Bronchial epithelial cell (primary cell): ENCODE measurements at places on chromosomes 11 and 22. TPM values are rescaled to one million over a fixed set of nuclear protein-coding genes. Genes with fewer than 3 reads are reported as not detected.

- DNase-seq: peak; percentile 67
Observed at GRCh38 chr11:355581-356458, 13.5 kb upstream of the B4GALNT4 start.

DNA sequence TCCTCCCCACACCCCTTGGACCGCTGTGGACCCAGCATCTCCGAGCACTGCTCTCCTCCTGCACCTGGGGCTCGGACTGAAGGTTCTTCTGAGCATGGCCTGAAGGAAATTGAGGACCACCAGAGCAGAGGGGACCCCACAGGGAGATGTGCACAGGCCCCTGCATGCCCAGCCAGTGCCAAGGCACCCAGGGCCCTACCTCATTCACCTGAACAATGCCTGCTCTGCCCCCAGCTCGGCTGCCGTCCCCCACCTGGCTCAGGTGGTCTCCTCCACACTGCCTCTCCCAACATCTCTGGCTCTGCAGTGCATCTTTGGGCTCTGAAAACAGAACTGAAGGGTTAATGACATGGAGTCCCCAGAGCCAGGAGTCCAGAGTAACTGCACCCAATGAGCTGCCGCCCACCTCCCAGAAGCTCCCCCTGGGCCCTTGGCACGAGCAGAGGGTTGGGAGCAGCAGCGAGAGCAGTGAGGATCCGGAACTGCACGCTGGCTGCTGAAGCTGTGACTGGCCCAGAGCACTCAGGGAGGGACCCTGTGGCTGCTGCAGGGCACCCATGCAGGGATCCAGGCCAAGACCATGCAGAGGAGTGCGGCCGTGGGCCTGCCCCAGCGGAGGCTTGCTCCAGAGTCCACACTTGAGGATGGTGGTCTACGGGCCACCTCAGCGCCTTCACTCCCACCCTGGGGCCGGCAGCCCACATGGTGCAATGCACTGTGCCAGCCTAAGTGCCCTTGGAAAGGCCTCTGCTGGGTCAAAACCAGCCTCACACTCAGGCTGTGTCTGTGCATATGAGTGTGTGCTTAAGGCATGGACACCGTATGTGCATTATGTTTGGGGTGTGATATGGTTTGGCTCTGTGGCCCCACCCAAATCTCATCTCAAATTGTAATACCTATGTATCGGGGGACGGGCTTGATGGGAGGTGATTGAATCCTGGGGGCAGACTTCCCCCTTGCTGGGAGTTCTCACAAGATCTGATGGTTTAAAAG is 686.1 kb downstream of the TBC1D22A start:
- no peak for DNase-seq

DNA sequence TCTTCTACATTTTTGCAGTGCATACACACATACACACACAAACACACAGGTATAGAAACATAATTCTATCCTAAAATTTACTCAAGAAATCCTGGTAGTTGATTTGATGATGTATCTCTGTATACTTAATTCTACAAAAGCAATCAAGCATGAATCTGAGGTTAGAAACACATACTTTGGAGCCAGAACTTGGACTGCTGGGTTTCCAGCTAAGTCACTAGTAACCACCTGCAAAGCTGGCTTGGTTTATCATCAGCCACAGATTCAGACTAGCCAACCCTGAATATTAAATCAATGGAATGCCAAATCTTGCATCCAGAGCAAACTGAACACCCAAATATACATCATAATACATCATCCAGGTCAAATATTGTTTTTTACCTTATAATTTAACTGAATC is 24.8 kb upstream of the POU2AF2 start:
- DNase-seq: no peak

The PARVG gene
- not detected in 2 replicates for total RNA-seq

DNA sequence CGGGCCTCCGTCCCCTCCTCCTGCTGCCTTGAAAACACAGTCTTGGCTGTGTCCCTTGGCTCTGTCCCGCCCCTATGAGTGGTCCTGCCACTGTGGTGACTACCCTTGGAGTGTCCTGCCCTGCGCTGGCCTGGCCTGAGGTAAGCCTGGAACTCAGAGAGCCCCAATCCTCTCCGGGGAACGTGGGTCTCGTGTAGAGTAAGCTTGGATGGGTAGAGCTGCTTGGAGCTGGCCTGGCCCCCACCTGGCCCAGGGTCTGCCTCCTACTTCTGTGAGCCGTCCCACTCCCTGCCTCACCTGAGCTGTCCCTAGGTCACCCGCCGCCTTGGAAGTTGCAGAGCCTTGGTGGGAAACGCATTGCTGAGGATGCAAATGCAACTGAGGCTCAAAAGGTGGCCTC is 347.1 kb downstream of the CTTN start:
- DNase-seq: no peak

DNA sequence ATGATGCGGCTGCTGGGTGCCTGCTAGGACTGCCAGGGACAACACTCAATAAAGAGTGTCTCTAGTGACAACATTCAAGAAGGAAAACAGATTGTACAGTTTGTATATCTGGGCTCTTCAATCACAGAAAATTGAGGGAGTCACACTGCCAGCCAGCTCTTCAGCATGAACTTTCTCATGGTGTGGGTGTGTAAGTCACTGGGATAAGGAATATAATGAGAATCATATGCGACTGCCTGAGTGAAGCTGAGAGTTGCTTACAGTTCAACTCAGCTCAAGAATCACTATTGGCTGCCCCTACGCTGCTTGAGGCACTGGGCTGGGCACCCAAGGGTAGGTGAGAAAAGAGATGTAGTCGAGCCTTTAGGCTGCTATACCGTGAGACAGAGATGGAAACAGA is 328.1 kb upstream of the PITPNB start:
- DNase-seq: no peak

DNA sequence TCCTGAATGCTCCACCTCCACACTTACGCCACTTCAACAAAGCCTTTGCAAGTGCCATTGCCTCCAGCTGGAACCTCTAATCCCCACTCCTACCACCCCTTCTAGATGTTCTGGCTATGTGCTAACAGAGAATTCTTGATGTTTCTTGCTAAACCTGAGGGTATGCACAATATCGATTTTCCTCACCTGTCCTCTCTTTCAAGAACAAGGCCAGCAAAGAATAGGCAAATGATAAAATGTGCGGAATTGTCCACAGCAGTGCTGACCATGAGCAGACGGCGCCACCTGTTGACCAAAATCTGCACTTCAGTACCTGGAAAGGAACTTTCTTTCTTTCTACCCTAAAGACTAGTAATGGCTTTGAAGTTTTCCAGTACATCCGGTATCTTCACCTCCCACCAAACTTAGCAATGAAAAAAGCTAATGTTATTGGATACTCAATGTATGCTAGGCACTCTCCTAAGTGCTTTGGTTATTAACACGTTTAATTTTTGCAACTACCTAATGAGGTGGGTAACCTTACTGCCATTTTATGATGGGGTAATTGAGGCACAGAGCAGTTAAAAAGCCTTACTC is 3.4 kb downstream of the TIMM10 start:
- peak; percentile 47 for DNase-seq

The CHST1 gene
- total RNA-seq: 0.26 and 2.4 TPM in 2 replicates

The GTSE1 gene
- 0.13 and 0.26 TPM in 2 replicates for total RNA-seq

GRCh38 chr11:85666687-85667086 is 1.8 kb upstream of the CREBZF start:
- DNase-seq: no peak

DNA sequence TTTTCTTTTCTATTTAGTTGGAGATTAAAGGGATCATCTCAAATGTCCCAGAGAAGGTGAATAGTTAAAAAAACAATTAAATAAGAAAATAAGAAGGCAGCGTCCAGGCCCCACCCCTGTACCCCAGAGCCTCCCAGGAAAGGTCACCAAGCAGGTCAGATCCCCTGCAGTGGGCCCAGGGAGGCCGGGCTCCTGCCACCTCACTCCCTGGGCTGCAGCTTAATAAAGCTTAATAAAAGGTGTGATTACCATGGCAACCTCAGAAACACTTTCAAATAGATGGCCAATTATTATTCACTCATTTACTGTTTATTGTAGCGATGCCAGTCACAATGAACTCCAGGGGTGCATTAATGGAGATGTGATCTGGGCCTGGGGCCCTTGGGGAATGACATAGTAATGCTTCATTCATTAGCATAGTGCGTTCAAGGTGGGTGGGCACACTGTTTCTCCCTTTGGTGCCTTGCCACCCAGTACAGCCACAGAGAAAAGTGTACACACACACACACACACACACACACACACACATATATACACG is 386.2 kb downstream of the CADM1 start:
- DNase-seq: no peak

GRCh38 chr11:78147807-78148206 is 8.4 kb upstream of the ALG8 start:
- no peak for DNase-seq

DNA sequence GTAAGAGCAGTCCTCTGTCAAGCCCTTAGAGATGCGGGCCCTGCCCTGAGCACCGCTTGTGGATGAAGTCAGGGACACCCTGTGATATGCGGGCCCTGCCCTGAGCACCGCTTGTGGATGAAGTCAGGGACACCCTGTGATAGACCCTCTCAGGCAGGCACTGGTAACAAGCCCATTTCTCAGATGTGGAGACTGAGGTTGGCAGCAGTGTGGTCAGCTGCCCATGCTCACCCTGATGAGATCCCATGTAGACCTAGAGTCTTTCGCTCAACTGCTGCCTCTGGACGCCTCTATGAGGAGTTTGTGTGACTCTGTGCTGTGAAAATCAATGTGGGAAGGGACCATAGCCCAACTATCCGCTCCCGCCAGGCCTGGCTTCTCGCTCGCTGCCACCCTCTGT is 58.8 kb upstream of the FADD start:
- DNase-seq: no peak

DNA sequence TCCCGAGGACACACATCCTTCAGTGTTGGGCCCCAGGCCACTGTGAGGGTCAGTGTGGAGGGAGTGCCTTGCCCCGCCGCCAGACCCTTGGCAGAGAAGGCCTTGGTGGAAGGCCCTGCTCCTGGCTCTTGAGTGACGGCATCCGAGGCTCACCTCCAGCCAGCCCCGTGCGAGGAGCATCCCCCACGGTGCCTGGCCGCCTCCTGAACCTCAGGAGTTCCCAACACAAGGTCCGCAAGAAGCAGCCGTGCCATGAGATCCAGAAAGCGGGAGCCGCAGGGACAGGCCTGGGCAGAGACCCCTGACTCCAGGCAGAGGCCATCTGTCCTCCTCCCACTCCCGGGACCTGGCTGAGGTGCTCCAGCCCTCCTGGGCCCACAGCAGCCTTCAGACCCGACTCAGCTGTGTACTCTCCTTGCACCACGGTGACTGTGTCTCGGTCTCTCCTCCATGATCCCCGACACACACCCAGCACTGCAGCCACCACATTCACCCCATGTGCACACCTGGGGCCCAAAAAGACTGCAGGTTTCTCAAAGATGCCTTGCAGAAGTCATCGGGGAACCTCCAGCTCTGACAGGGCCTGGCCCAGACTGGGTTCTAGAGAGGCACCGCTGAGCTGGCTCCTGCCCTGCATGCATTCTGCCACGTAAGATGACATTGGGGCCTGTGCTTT is 870.2 kb downstream of the BRD1 start:
- DNase-seq: no peak

DNA sequence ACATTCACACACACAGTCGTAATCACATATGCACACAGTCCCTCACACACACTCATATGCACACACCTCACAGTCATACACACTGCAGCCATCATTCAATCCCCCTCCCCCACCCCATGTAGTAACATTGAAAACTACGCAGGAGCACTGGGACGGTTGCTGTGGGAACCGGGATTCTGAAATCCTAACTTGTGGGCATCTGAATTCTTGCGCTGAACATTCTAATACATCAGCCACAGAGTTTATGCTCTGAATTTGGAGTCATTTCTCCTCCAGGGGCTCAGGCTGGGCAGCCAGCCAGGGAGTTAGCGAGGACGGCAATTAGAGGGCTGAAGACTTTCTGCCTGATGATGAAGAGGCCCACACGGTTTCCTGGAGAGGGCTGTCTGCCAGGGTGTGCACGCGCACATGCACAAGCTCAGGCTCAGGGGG is 32.7 kb downstream of the CD6 start:
- DNase-seq: no peak

- DNase-seq: no peak
Observed at GRCh38 chr22:50311606-50312351, 4.3 kb upstream of the PLXNB2 start.

DNA sequence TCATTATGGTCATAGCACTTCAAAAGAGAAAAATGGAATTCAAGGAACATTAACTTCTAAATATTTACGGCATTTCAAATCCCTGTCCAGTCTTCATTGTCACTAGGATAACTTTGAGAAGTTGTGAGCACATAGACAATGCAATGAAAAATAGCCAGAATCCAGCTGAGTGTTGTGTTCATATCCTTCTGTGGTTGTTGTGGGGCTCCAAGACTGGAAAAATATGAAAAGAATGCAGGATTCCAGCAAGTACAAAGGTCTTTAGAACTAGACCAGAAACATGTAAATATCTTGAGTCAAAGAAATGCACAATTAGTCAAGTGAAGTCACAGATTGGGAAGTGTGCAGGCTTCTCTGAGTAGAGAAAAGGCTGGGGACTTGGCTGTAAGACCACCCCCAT is 68.7 kb downstream of the WT1 start:
- DNase-seq: no peak

DNA sequence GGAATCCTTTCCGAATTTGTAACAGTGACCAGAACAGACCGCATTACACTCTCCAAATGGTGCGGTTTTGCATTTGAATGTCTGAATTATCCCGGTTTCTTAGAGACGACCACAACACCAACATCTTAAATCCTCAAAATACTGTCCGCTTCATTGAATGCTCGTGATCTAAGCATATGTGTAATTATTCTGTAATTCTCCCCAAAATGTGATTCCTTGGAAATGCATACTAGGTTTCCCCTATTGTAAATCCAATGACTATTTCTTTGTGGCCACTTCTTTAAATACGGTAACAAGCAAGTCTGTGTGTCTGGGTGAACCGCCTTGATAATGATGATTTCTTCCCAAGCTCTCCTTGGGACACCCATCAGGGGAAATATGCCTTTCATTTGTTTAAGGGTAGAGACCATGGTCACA is 87.3 kb upstream of the DBX1 start:
- DNase-seq: no peak

DNA sequence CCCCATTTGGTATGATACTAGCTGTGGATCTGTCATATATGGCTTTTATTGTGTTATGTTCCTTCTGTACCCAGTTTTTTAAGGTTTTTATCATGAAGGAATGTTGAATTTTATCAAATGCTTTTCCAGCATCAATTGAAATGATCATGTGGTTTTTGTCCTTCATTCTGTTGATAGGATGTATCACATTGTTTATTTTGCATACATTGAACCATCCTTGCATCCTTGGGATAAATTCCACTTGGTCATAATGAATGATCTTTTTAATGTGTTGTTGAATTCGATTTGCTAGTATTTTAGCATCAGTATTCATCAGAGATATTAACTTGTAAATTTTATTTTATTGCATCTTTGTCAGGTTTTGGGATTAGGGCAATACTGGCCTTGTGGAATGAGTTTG is 31.1 kb downstream of the TAF1D start:
- no peak for DNase-seq
